ENCODE measurements at places on chromosomes 6 and 20. TPM values are rescaled to one million over a fixed set of nuclear protein-coding genes. Genes with fewer than 3 reads are reported as not detected.

BPI gene
- total RNA-seq, result not detected

TAF4 gene
- total RNA-seq, result 11.8 TPM

PLA2G7 gene
- 0.16 TPM for total RNA-seq

FAM217A gene
- total RNA-seq, result not detected

- no peak overlapping the region for H3K27ac ChIP-seq
- no peak for DNase-seq
- H3K36me3 ChIP-seq, result no peaks in the 10 kb centered on the region
- peaks cover 17% of the 10 kb centered on the region for H3K4me1 ChIP-seq
Observed at GRCh38 chr6:149919834-149920225, 3.1 kb downstream of the RAET1G start.

PRSS16 gene
- total RNA-seq, result 0.49 TPM

GRCh38 chr20:25089662-25090061 is 7.7 kb upstream of the VSX1 start:
- no peak for DNase-seq
- H3K36me3 ChIP-seq, result no peaks in the 10 kb centered on the region
- H3K27me3 ChIP-seq, result peaks cover 90% of the 10 kb centered on the region
- peaks cover 3% of the 10 kb centered on the region for H3K4me1 ChIP-seq

- no peaks in the 10 kb centered on the region for H3K4me1 ChIP-seq
- no peak overlapping the region for H3K27ac ChIP-seq
- no peak for DNase-seq
Observed at GRCh38 chr6:81295310-81295709, 457.2 kb downstream of the TENT5A start.

F13A1 gene
- 93.1 TPM for total RNA-seq

DNA sequence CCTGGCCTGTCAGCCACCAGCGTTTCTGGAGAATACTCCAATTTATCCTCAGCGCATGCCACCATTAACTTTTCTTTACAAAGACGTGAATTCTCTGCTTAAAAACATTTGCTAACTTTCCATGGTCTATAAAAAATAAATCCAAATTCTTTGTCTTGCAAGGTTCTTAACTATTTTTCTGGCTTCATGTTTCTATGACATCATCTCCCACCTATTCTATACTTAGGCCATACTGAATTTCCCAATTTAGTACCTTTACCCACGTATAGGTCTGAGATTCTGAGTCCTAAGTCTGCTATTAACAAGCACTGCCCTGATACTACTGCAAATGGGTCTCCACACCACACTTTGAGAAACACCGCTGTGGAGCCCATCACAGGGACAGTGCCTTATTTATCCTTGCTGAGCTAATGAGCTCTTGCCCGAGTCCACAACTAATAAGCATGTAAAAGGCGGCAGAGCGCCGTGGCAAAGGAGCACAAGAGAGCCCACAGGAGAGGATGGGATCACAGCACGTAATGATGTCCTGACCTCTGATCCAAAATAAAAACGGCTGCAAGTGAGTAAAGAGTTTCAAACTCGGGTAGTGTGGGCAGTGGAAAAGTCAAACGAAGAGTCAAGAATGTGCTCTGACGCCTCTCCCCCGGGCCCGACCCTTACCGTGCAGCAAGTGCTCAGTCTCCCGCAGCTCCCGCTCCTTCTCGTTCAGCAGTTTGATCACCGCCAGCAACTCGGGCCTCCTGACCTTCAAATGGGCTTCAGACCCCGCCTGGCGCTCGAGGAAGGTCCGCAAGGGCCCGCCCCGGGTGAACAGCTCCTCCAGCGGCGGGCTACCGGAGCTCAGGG is 519 bp downstream of the MTRF1L start:
- H3K27me3 ChIP-seq, result no peaks in the 10 kb centered on the region
- peaks cover 70% of the 10 kb centered on the region for H3K4me1 ChIP-seq
- DNase-seq, result no peak
- peak overlapping the region; percentile 85 for H3K4me3 ChIP-seq
- H3K36me3 ChIP-seq, result peaks cover 16% of the 10 kb centered on the region
- peak overlapping the region; percentile 96 for H3K27ac ChIP-seq

DNA sequence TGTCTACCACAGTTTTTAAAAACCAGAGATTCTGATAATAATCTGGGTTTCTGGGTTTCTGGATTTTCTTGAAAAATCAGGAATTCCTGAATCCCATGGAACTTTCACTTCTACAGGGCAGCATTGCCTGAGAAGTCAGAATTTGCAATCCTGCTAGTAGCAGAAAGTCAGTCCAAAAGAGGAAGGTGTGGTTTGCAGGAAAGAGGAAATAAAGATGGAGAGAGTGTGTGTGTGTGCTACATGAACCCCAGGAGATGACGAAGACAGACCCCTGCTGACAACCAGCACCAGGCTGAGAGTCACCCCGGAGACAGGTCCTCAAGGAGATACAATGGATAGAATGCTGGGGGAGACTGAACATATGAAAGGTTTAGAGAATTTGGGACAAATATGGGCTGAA is 44.9 kb downstream of the PRND start:
- H3K27ac ChIP-seq, result no peak overlapping the region
- no peak for DNase-seq
- peaks cover 12% of the 10 kb centered on the region for H3K27me3 ChIP-seq
- no peak overlapping the region for H3K4me3 ChIP-seq
- no peaks in the 10 kb centered on the region for H3K4me1 ChIP-seq

DNA sequence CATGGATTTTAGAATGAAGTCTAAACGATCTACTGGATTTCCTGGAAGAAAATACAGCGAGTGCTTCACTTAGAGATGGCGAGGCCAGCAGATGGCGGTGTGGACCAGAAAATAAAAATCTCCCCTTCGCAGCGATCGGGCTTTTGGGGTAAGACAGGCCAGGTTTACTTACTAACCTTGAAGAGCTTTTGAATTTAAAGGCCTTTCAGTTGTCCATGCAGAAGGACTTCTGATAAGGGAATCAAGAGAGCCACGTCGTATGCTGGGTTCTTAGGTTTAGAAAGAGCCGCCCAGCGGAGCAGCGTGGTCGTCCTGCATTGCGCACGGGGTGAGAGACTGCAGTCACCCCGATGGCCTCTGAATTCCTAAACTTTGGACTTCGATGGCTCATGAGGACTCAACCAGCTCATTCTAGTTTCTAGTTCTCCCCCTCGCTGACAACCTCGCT is 125.2 kb upstream of the RALGAPA2 start:
- peaks cover 4% of the 10 kb centered on the region for H3K4me1 ChIP-seq
- H3K27ac ChIP-seq, result no peak overlapping the region
- peak overlapping the region; percentile 53 for H3K4me3 ChIP-seq
- H3K27me3 ChIP-seq, result peaks cover 79% of the 10 kb centered on the region

- no peak within 1 kb of the TSS for H3K4me3 ChIP-seq
- H3K27ac ChIP-seq, result no peak within 1 kb of the TSS
- H3K4me1 ChIP-seq, result peaks cover 15% of the 10 kb centered on the region
- no peaks in the 10 kb centered on the region for H3K36me3 ChIP-seq
- peaks cover 72% of the 10 kb centered on the region for H3K27me3 ChIP-seq
- DNase-seq, result no peak
Observed at GRCh38 chr20:38601216-38602184, at the start of gene ARHGAP40. Gene ARHGAP40 (plus strand): TSS chr20:38601809.

TXLNB gene
- total RNA-seq, result 137 TPM

- H3K36me3 ChIP-seq, result no peaks in the 10 kb centered on the region
- H3K27me3 ChIP-seq, result no peaks in the 10 kb centered on the region
- DNase-seq, result no peak
- H3K4me3 ChIP-seq, result no peak overlapping the region
- peaks cover 14% of the 10 kb centered on the region for H3K4me1 ChIP-seq
Observed at GRCh38 chr6:6815732-6816131, 227.2 kb downstream of the LY86 start.

DNA sequence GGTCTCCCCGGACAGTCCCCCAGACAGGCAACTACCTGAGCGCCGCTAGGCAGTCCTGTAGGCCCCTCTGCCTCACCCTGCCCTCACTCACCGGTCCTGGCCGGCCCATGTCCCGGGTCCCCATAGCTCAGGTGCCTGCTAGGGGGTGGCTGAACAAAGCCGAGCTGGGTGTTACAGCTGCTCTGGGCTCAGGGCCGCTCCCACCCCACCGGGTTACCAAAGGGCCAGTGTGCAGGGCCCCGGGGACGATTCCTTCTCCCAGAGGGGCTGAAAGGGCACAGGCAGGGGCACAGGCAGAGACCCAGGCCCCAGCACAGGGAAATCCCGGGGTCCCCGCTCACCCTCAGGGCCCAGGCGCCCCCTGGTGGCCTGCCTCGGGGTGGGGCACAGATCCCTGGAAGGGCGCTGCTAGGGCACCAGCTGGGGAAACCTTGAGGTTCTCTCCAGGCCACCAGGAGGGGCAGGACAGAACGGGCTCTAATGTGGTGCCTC is 118.4 kb downstream of the GRM4 start:
- DNase-seq, result peak; percentile 25
- H3K4me3 ChIP-seq, result no peak overlapping the region
- H3K27me3 ChIP-seq, result peaks cover 100% of the 10 kb centered on the region
- H3K27ac ChIP-seq, result no peak overlapping the region

GRCh38 chr20:1357921-1358671 is 29.2 kb upstream of the SDCBP2 start:
- H3K27me3 ChIP-seq, result no peaks in the 10 kb centered on the region
- no peaks in the 10 kb centered on the region for H3K4me1 ChIP-seq
- H3K27ac ChIP-seq, result no peak overlapping the region
- no peak for DNase-seq
- H3K36me3 ChIP-seq, result peaks cover 52% of the 10 kb centered on the region

GRCh38 chr6:15206887-15207286 is 39.0 kb upstream of the JARID2 start:
- H3K4me3 ChIP-seq, result no peak overlapping the region
- H3K36me3 ChIP-seq, result no peaks in the 10 kb centered on the region
- no peaks in the 10 kb centered on the region for H3K27me3 ChIP-seq
- DNase-seq, result no peak

TMEM170B gene
- total RNA-seq, result 4.4 TPM

NINL gene
- total RNA-seq, result 1.8 TPM

GRCh38 chr6:82363428-82364086 is at the start of gene TPBG:
Gene TPBG (plus strand): TSS chr6:82363817. CDS start chr6:82364962, 1,145 bp downstream.
- peak within 1 kb of the TSS; percentile 77 for H3K27ac ChIP-seq
- peak; percentile 42 for DNase-seq
- H3K36me3 ChIP-seq, result no peaks in the 10 kb centered on the region
- H3K4me1 ChIP-seq, result peaks cover 33% of the 10 kb centered on the region

DNA sequence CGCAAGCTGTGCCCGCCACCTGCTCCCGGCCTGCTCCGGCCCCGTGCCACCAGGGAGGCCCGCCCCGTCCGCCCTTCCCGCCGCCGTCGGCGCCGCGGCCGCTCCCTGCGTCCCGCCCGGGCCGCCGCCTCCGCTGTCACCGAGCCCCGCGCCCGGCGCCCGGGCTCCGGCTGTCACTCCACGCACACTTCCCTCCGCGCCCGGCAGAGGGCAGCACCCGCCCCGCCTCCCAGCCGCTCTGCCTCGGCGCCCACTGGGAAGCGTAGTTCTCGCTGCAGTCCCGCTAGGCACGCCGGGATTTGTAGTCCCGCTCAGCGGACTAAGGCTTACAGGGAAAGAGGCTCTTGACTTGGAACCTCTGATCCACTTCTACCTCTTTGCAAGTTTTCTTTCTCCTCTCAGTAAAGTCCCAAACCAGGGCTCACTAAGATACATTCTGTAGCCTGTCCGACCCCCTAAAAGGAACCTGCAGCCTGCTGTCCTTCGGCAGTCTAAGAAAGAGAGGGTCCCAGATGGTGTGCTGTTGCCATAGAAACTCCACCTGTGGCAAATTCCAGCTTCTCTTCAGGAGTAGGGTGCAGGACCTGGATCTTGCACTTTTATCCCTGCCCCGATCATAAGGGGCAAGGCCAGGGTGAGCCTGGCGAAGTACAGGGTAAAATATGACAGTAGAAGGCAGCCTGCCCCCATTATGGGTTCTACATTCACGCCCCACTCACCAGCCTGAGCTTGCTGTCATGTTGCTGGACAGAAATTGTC is at the start of gene TFEB:
TSS of gene TFEB (minus strand) at position 182 of the 759 bp plus-strand sequence. CDS start 44,395 bp downstream, outside the sequence.
- no peaks in the 10 kb centered on the region for H3K27me3 ChIP-seq
- peak; percentile 95 for DNase-seq
- no peaks in the 10 kb centered on the region for H3K36me3 ChIP-seq

ADGRG6 gene
- total RNA-seq, result 3.6 TPM

DNA sequence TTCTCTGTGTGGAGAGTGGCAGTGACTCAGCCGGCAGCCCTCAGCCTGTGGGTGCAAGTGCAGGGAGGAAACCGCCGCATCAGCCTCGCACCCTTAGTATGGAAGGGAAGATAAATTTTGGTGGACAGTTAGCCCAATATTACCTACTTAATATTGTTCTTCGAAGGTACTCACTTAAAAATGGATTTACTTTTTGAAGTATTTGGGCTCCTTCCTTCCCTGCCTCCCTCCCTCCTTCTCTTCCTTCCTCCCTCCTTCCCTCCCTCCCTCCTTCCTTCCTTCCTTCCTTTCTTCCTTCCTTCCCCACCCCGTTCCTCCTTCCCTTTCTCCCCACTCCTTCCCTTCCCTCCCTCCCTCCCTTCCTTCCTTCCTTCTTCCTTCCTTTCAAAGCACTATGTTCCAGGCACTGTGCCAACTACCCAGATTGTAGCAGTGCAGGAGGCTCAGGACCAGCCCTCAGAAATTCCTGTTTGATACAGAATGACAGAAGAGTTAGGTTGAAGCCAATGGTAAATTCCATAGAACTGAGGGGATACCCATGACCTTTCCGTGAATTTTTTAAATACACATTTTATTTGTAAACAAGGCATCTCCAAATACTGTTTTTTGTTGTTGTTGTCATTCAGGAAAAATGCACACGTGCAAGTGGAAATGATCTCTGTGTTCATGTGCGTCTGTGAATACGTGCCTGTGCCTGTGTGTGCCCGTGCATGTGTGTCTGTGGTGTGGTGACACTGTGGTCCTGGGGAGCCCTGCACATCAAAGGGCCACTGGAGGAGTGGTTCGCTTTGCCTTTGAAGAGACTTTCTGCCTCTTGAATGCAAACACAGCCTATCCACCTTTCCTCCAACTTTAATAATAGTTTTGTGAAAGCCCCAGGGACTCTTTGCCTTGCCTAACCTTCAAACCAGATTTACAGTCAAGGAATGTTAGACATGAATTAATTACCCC is 141.7 kb downstream of the EDN3 start:
- no peaks in the 10 kb centered on the region for H3K36me3 ChIP-seq
- DNase-seq, result no peak
- H3K27me3 ChIP-seq, result peaks cover 92% of the 10 kb centered on the region
- no peak overlapping the region for H3K4me3 ChIP-seq
- H3K27ac ChIP-seq, result no peak overlapping the region

ATP6V1G2 gene
- total RNA-seq, result 1.6 TPM

GRCh38 chr20:939606-940005 is 23.5 kb upstream of the ANGPT4 start:
- H3K36me3 ChIP-seq, result no peaks in the 10 kb centered on the region
- peaks cover 58% of the 10 kb centered on the region for H3K27me3 ChIP-seq
- no peak for DNase-seq
- H3K27ac ChIP-seq, result no peak overlapping the region
- no peaks in the 10 kb centered on the region for H3K4me1 ChIP-seq
- H3K4me3 ChIP-seq, result no peak overlapping the region

INSM1 gene
- not detected for total RNA-seq

RAET1E gene
- 0.19 TPM for total RNA-seq

- H3K4me1 ChIP-seq, result peaks cover 81% of the 10 kb centered on the region
- H3K36me3 ChIP-seq, result no peaks in the 10 kb centered on the region
- peak overlapping the region; percentile 93 for H3K27ac ChIP-seq
- H3K4me3 ChIP-seq, result peak overlapping the region; percentile 72
Observed at GRCh38 chr6:136035378-136036070, 184.0 kb downstream of the PDE7B start.

- H3K4me3 ChIP-seq, result no peak overlapping the region
- peaks cover 58% of the 10 kb centered on the region for H3K27me3 ChIP-seq
- DNase-seq, result no peak
- no peaks in the 10 kb centered on the region for H3K4me1 ChIP-seq
Observed at GRCh38 chr20:47009784-47010183, 115.1 kb downstream of the EYA2 start.

JARID2 gene
- 6.5 TPM for total RNA-seq

GRCh38 chr6:94721459-94721858 is 855.9 kb upstream of the MANEA start:
- no peaks in the 10 kb centered on the region for H3K36me3 ChIP-seq
- no peaks in the 10 kb centered on the region for H3K27me3 ChIP-seq
- no peaks in the 10 kb centered on the region for H3K4me1 ChIP-seq
- no peak for DNase-seq

Data from left ventricle myocardium inferior (tissue), 1 donor.